8988T (cell line): ENCODE measurements at places on chromosomes 16 and 17.

- DNase-seq = no peak
Measured at GRCh38 chr16:78640886-78641285, 541.4 kb downstream of the WWOX start.

DNA sequence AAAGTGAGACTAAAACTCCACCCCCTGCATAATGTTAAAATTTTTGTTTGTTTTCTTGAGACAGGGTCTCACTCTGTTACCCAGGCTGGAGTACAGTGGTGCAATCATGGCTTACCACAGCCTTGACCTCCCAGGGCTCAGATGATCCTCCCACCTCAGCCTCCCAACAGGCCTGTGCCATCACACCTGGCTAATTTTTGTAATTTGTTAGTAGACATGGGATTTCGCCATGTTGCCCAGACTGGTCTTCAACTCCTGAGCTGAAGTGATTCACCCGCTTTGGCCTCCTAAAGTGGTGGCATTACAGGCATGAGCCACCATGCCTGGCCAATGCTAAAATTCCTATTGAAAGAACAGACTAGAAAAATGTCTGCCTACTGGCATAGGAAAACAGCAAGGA is 103.8 kb downstream of the TRIM37 start:
- no peak for DNase-seq

GRCh38 chr16:31002250-31002700 is 8.2 kb downstream of the STX1B start:
- no peak for DNase-seq

DNA sequence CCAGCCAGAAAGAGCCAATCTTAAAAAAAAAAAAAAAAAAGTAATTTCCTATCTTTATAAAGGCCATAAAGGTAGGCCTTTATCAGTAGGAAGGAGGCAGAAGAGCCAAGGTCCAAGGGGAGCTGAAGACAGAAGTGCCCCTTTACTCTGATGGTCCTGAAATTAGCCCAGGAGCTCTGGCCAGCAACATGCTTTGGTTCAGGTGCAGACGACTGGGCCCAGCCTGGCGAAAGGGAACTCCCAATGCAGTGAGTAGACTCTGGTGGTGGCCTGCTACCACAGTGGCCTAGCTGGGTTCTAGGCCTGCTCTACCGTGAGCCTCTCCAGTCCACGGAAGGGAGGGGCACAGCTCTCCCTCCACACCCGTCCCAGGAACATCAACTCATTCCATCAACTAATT is 23.1 kb upstream of the MEIOB start:
- no peak for DNase-seq

- no peak for DNase-seq
Measured at GRCh38 chr17:491086-492021, 138.7 kb upstream of the RPH3AL start.

DNA sequence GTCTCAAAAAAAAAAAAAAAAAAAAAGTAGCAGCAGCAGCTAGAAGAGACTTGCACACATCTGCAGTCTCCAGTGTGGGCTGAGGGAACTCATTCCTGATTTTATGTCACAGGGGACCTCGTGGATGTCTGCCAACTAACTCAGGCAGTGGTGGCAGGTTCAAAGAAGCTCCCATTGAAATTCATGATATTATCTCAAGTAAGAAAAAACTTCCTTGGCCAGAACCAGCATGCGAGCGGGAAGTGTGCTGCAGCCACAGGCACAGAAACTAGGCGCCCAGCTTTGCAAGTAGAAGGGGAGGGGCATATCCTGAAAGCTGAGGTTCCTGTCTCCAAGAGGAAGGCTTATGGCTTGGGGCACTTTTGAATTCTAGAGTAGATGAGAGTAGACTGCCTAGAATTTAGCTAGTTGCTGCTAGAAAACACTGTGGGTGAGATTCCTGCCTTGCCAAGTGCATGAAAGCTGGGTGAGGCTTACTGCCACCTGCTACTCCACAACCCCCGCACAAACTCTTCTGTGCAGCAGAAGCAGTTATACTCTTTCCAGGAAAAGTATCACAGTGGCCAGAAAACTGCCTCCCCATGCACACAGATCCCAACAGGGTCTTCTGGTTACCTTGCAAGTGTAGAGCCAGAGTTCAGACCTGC is 603.8 kb upstream of the CA10 start:
- DNase-seq = no peak

GRCh38 chr17:14091367-14091766 is 22.1 kb downstream of the COX10 start:
- no peak for DNase-seq

- DNase-seq = no peak
Measured at GRCh38 chr16:79062821-79063220, 537.7 kb downstream of the MAF start.

GRCh38 chr16:84514295-84514873 is 9.9 kb upstream of the MEAK7 start:
- DNase-seq = no peak

DNA sequence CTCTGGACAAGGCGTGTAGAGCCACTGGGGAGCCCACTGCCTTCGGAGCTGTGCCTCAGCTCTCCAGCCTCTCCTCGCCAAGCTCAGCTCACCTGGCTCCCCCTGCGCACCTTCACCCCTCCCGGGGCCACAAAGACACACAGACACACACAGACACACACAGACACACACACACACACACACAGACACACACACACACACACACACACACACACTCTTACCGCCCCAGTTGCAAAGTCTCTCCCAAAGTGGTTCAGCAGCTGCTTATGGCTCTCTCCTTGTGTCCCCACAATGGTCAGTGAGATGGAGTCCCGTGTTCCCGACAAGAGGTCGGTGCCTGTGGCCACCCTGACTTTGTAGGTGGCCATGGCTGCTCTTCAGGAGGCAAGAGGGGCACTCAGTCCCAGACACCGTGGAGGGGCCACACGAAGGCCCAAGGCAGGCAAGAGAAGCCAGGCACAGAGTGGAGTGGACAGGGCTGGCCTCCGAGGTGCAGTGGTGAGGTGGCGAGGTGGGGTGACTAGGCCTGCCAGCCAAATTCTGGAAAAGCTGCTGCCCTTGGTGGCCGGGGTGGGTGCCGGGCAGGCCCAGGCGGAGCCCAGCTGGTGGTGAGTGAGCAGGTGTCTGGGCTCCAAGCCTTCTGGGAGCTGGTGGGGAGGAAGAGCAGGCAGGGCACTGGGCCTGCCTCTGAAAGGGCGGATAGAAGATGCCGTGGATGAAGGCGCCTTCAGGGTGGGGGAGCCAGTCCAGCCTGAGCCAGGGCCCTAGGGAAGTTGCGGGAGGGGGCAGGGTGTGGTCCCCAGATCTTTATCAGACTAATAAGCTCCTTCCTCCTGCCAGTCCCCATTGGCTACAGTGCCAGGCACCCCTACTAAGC is at the start of gene ALOX12B:
Gene ALOX12B (minus strand): TSS at position 642 of the 877 bp plus-strand sequence. CDS start 274 bp downstream, at position 368.
- no peak for DNase-seq
